GM23338 (cell line): ENCODE measurements at places on chromosomes 4 and X. TPM values are rescaled to one million over a fixed set of nuclear protein-coding genes. Genes with fewer than 3 reads are reported as not detected.
A peak's percentile ranks its signal among the peaks of the same experiment; 100 is the strongest.

DNA sequence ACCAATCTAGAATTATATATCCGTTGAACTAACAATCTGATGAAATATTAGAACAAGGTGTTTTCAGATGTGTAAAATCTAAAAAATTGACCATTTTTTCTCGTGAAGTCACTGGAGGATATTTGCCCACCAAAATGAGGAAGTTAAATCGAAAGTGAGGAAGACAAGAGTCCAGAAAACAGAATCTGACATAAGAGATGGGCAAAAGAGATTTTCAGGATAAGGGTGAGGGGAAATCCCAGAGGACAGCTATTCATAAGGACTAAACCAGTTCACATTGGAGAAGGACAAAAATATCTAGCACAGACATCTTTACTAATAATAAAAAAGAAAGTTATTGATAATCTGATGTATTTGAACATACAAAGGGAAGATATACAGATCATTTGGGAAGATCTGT is 18.7 kb upstream of the ALG13 start:
- DNase-seq, result no peak

DNA sequence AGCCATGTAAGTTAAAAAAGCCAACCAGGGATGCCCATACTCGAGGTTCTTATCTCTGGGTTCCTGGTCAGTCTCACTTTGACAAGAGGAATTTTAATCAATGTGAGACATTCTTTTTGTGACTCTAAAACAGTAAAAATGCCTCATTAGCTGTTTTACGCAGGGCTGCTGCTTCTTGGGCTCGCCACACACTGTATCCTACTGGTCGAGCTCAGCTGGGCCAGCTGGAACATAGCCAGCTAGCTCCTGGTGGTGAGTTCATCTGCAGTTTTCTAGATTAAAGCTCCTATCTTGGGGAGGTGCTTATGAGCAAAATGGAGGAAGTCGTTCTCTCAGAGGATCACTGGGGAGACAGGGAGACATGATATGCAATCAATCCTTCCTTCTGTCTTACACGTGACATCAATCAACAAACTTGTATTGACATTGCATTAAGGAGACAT is 55.9 kb upstream of the LEF1 start:
- DNase-seq, result no peak

DNA sequence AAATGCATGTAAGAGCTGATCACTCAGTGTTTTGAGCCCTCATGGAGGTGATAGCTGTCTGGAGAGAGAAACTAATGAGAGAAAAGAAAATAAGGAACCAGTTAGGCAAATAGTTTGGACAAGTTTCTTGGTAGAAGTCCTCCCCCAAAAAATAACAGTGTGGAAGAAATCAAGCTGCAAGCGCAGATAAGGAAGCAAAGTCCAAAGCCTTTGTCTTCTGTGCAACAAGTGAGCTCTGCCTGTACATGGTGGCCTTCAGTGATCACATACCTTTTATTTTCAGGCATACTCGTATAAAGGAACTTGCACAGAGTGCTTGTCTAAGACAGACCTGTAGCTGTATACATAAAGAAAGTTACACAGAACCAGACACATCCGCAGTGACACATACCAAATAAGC is 2.5 kb upstream of the UGT2A3 start:
- DNase-seq, result no peak

TCEAL6 gene
- 1.2 and 2.2 TPM in 2 replicates for polyA plus RNA-seq

C4orf51 gene
- 0.71 TPM in 1 of 2 replicates, not detected in the other for polyA plus RNA-seq

BEX1 gene
- polyA plus RNA-seq, result 142 and 157 TPM in 2 replicates

TMPRSS11F gene
- polyA plus RNA-seq, result not detected in 2 replicates

GUF1 gene
- 9.3 and 15.4 TPM in 2 replicates for polyA plus RNA-seq

DNA sequence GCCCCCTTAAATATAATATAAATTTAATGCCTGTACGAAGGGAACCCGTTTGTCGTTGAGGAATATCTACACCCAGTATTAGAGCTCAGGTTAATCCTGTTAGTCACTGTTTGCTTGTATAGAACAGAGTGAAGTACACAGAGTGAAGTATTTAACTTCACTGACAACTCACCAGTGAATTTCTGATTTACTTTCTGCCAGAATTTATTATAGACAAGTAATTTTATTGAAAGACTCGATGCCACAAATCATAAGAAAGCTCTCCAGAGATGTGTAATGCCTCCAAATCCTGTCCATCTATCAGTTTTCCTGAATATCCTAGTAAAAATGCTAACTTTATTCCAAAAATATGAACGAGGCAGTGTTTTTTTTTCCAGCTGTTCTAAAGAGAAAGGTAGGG is 1.6 kb downstream of the GAB1 start:
- no peak for DNase-seq

DNA sequence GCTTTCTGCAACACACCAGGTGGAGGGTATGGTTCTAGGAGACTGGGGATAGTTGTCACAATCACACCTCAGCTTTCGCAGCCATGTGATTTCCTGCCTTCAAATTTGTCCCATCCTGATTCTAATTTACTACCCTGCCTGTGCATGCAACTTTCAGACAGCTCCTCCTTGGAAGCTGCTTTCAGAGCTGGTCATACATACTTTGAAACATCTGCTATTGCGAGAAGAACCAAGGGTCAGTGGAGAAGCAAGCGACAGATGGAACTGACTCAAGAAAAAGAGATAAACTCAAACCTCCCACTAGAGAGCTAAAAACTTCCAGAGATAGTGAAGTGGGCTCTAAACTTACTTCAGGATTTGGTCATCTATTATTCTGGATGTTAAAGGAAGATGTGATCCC is 381.7 kb upstream of the FGF13 start:
- no peak for DNase-seq

FAM47A gene
- polyA plus RNA-seq, result not detected in 2 replicates

- DNase-seq, result no peak
Measured at GRCh38 chr4:138218976-138219375, 23.2 kb downstream of the SLC7A11 start.

- DNase-seq, result no peak
Measured at GRCh38 chrX:129006491-129006890, 516.8 kb downstream of the SMARCA1 start.

CXCL6 gene
- polyA plus RNA-seq, result 11.8 and 14.7 TPM in 2 replicates

ARR3 gene
- not detected in 2 replicates for polyA plus RNA-seq

RADX gene
- polyA plus RNA-seq, result 1.7 and 1.9 TPM in 2 replicates

DNA sequence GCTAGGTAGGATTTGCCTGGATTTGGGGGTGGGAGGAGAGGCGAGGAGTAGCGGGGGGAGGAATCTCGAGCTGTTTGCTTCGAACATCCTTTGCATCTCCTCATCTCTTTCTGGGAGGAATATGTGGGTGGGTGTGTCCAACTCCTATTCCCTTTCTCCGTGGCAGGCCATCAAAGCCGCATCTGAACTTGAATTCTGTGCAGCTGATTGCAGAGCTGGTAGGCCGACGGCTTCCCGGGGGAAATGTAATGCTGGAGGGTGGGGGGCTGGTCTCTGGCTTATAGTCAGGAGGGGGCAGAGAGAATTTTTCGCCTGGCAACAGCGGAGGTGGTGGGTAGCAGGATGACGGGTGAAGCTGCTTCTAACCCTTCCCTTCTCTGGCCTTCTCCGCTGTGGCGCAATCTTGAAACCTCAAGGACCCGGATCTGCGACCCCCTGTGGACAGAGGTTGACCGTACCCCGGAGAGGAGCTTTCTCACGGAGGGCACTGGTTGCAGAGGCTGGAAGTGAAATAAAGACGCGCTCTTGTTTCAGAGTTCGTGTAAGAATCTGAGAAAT is 628 bp downstream of the ZCCHC12 start:
- DNase-seq, result peak; percentile 47

- DNase-seq, result peak; percentile 79
Measured at GRCh38 chr4:82797040-82797404, 1.6 kb downstream of the SCD5 start.

- no peak for DNase-seq
Measured at GRCh38 chr4:152266831-152267480, 268.9 kb downstream of the FBXW7 start.

- no peak for DNase-seq
Measured at GRCh38 chrX:22164770-22165388, 107.8 kb upstream of the CBLL2 start.

DNA sequence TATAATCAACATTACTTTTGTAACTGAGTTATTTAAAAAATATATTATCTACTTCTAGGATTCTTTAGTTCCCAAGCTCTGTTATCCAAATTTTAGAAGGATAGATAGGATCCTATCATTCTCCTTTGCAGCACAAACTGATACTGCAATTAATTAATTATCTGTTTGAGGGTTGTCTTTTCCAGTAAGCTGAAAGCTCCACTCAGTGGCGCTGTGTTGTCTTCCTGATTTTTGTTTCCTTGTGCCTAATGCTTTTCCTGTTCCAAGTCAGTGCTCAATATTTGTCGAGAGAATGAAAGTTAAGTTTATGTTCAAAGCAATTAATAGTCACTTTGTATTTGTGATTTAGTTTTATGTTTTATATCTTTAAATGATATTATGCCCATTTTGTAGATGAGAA is 107.4 kb upstream of the ANK2 start:
- peak; percentile 45 for DNase-seq

FRMD7 gene
- not detected in 2 replicates for polyA plus RNA-seq

UGT2B11 gene
- not detected in 2 replicates for polyA plus RNA-seq

GRCh38 chrX:63258144-63258543 is 93.0 kb downstream of the SPIN4 start:
- DNase-seq, result no peak

DNA sequence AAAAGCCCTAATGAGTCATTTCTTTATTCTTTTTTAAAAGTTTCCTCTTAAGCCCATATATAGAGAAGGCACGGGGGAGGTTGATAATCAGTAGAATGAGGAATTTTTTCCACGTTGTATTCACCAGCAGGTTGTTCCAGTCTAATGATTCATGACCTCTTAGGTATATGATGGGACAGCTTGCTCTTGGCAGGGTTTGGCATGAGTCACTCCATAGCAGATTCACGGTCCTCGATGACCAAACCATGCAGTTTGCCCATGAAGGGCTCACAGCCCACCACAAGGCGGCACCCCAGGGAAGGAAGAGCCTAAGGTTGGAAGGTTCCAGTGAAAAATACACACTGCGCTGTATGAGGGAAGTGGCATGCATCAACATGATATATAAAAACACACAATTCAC is 623.8 kb upstream of the DIPK2B start:
- DNase-seq, result peak; percentile 27

- DNase-seq, result no peak
Measured at GRCh38 chr4:48190839-48191238, 56.8 kb upstream of the TXK start.

QDPR gene
- 40.9 and 42.7 TPM in 2 replicates for polyA plus RNA-seq

GRCh38 chr4:149095001-149095400 is 652.8 kb upstream of the NR3C2 start:
- DNase-seq, result no peak

- no peak for DNase-seq
Measured at GRCh38 chrX:43002526-43003203, 224.7 kb upstream of the PPP1R2C start.

GRCh38 chr4:83219344-83220331 is 65.0 kb downstream of the COQ2 start:
- DNase-seq, result no peak

RTL5 gene
- polyA plus RNA-seq, result 0.31 and 0.52 TPM in 2 replicates

GRCh38 chrX:69493766-69494165 is 10.4 kb upstream of the NALF2 start:
- DNase-seq, result no peak

OPN1LW gene
- not detected in 2 replicates for polyA plus RNA-seq

GRCh38 chr4:1205586-1206298 is 33.4 kb upstream of the SPON2 start:
- DNase-seq, result peak; percentile 8

DNA sequence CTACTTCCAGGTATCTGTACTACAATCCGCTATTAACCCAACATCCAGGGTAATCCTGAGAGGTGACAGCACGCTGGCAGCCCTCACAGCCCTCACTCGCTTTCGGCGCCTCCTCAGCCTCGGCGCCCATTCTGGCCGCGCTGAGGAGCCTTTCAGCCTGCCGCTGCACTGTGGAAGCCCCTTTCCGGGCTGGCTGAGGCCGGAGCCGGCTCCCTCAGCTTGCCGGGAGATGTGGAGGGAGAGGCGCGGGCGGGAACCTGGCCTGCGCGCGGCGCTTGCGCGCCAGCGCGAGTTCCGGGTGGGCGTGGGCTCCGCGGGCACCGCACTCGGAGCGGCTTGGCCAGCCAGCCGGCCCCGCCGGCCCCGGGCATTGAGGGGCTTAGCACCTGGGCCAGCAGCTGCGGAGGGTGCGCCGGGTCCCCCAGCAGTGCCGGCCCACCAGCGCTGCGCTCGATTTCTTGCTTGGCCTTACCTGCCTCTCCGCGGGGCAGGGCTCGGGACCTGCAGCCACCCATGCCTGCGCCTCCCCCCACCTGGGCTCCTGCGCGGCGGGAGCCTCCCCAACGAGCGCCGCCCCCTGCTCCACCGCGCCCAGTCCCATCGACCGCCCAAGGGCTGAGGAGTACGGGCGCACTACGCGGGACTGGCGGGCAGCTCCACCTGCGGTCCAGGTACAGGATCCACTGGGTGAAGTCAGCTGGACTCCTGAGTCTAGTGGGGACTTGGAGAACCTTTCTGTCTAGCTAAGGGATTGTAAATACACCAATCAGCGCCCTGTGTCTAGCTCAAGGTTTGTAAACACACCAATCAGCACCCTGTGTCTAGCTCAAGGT is 87.3 kb downstream of the PRSS12 start:
- peak; percentile 60 for DNase-seq

- no peak for DNase-seq
Measured at GRCh38 chr4:131426023-131426758, 1722.9 kb upstream of the PCDH10 start.

ASB11 gene
- polyA plus RNA-seq, result not detected in 2 replicates

MPC1L gene
- polyA plus RNA-seq, result not detected in 2 replicates

PDGFRA gene
- 7.4 and 8.0 TPM in 2 replicates for polyA plus RNA-seq
